Nephron progenitor cell (in vitro differentiated cells): ENCODE measurements at places on chromosomes 2 and 18.

- peak; percentile 77 for DNase-seq
Observed at GRCh38 chr2:105744091-105744908, 412 bp upstream of the NCK2 start.

GRCh38 chr2:207240649-207241048, 74.9 kb upstream of the KLF7 start:
- DNase-seq: no peak

GRCh38 chr18:50819027-50819727, 639 bp downstream of the MRO start:
- peak; percentile 47 for DNase-seq

DNA sequence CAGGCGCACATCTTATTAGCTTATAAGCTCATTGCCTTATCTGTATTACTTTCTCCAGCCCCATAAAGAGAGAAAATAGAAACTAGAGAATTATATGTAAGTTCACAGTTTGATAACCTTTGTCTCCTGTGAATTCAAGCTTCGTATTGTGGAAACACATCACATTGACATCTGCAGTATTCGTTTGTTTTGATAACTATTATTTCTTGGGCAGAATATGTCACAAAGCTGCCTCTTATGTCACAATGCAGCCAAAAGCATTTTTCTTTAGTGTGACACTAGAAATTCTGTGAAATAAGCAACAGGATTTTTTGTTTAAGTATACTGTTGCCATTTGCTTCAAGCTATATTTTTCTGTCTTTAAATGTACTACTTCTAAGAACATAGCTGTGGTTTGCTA, 221.5 kb downstream of the DOK6 start:
- DNase-seq: no peak

DNA sequence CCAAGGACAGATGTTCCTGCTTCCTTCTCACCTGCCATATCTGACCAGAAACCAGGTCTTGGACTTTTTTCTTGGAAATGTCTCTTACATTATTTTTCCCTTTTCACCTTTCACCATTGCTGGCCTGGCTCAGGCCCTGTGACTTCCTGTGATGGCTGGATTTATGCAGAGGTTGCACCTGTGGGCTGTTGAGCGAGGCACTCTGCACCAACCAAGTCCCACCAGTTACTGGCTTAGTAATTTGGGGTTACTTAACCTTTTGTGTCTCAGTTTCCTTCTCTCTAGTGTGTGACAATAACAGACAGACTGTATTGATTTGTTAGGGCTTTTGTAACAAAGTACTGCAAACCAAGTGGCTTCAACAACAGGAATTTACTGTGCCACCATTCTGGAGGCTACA, 110.0 kb downstream of the INSIG2 start:
- DNase-seq: no peak

DNA sequence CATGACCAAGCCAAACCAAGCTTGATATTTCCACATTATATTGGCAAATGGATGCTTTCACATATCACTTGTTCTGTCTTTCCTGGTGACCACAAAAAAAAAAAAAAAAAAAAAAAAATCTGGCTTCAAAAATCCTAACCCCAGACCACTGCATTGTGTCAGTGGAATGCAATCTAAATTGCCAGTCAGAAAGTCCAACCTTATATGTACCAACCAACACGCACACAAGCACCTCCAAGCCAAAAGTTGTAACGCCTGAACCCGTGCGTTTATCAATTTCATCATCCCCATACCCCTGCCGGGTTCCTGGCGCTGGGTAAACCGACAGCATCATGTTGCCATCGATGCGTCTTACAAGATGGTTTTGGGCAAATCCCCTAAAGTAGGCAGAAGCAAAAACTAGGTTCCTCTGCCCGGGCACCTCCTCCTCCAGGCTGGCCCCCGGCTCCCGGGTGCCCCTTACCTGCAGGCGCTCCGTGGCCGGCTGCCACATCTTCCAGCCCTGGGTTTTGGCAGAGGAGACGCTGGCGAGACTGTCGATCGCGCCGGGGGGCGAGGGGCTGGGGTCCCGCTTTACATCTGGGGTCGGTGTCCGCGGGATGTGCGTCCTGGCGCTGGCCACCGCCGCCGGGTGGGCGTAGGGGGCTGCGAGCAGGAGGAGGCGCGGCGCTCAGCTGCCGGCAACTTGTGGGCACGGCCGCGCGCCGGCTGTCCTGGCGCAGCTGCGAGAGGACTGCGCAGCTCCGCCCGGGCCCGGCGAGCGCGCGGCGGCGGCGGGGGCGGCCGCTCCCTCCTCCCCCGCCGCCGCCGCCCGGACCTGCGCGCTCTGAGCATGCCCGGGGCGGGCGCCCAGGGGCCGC, at the start of gene PID1:
PID1 (minus strand) TSS at position 737 of the 860 bp plus-strand sequence; CDS start at position 493, 244 bp downstream.
- DNase-seq: peak; percentile 72

GRCh38 chr2:150387586-150388288, 99.7 kb downstream of the RND3 start:
- DNase-seq: no peak

DNA sequence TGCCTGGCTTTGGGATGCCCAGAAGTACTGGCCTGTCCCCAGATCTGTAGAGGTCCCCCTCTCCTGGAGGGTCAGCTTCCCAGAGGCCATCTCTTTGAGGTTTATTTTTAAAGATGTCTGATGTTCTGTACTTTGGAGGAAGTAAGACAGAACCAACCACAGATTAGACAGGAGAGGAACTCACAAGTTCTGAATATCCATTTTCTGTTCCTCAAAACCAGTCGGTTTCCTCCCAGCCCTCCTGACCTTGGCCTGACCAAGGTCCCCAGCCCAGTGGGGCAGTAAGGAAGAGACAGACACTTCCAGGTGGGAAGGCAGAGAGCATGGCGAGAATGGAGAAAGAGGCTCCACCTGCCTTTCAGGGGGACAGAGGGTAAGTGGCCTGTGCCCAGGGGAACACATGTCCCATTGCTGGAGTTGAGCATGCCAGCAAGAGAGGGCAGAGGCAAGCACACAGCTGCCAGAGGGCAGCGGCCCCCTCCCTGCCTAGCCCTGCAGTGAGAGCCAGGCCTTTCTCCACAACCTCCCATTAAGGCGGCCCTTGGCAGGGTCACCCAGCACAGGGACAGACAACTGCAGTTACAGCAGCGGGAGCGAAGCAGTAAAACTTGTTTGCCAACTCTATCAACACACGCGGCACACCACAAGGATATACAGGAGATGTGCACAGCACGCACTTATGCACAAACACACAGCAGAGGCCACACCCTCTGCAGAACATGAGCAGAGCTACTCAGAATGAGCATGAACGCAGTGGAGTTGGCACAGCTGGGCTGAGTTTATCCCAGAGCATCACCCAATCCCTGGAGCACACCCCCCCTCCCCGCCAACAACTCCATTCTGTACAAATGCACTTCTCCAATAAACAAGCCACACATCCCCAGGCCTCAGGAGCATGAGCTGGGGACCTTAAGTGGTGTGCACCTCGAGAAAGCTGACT, 18.5 kb upstream of the SEMA4C start:
- DNase-seq: no peak

DNA sequence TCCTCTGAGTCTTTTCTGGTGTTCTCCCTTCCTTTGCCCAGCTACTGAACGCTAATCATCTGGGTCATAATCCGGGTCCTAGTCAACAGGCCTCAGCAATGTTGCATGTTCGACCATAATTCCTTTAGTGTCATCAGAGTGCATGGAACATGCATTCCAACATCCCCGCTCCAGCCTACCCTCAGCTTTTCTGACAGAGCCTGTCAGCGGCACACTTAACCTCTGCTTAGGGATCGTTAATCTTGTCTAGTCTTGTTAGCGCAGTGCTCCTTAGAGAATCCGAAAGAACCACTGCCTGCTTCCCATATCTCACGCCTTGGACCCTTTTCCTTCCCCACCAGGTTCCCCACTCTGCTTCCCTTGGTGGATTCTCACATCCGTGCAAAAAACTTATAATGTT, 767.9 kb upstream of the ID2 start:
- peak; percentile 41 for DNase-seq

DNA sequence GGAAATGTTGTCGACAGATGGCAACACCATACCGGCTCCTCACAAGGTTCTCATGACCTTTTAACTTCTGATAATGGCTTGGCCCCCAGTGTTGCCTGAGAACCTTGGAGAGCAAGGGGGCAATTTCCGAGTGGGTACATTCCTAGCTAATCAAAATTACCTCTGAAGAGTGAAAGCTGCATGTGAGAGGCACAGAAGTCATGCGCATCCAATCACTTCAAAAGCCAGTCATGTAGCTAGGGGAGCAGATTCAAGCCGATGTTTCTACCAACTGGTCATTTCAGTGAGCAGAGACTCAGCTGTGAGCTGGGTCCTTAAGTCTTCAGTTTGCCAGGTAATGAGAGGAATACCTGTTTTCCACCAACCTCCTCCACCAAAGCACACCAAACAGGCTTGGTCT, 111.4 kb downstream of the LIPG start:
- DNase-seq: no peak

DNA sequence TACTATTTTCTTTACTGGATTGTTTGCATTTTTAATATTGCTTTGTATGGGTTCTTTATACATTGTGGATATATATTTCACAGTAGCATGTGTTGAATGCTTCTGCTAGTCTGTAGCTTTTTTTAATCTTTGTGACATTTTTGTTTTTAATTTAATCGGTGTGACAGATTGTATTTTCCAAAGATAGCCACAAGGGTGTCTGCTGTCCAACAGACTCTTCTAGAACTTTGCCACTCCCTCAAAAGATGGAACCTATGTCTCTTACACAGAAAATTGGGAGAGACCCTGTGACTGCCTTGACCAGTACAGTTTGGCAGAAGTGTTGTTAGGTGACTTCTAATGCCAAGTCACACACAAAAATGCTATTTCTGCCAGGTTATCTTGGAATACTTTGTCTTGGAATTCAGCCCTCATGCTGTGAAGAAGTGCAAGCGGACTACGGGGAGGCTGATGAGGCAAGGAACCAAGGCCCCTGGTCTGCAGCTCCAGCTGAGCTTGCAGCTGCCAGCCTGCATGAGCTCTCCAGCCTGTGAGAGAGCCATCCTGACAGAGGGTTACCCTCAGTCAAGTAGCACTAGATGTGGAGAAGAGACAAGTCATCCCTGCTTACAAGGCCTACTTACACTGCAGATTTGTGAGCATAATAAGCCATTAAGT, 110.8 kb downstream of the TDRD15 start:
- no peak for DNase-seq

- no peak for DNase-seq
Observed at GRCh38 chr18:7338846-7339245, 108.0 kb downstream of the LRRC30 start.

- no peak for DNase-seq
Observed at GRCh38 chr2:120496759-120497158, 150.8 kb downstream of the INHBB start.

- DNase-seq: no peak
Observed at GRCh38 chr2:168550670-168551069, 94.6 kb downstream of the CERS6 start.

DNA sequence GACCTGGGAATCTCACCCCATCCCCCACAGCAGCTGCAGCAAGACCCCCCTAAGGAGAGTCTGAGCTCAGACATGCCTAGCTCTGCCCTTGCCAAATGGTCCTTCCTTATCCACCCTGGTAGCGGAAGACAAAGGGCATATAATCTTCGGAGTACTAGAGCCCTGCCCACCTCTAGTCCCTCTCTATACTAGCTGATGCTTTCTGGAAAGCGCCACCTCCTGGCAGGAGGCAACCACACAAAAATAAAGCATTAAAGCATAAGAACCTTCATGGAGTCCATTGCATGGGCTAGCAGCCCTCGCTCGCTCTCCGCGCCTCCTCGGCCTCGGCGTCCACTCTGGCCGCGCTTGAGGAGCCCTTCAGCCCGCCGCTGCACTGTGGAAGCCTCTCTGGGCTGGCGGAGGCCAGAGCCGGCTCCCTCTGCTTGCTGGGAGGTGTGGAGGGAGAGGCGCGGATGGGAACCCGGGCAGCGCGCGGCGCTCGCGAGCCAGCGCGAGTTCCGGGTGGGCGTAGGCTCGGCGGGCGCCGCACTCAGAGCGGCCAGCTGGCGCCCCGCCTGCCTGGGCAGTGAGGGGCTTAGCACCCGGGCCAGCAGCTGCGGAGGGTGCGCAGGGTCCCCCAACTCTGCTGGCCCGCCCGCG, 941.2 kb downstream of the SUCLG1 start:
- DNase-seq: no peak

DNA sequence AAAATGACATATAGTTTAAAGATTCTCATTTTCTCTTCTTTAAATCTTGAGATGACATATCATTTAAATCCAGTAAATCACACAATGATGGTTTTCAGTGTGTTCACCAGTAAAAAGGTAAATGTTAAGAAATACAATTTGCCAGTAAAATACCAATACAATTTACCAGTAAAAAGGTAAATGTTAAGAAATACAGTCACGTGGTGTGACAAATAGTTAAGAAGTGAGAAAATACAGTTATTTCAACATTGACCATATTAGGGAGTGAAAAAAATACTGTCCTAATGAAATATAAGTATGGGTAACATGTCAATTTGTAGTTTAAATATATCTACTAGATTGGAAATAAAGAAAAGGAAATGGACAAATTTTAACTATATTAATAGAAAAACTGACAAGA, 80.5 kb downstream of the DLGAP1 start:
- no peak for DNase-seq

- DNase-seq: no peak
Observed at GRCh38 chr2:128300151-128301020, 18.3 kb downstream of the HS6ST1 start.

DNA sequence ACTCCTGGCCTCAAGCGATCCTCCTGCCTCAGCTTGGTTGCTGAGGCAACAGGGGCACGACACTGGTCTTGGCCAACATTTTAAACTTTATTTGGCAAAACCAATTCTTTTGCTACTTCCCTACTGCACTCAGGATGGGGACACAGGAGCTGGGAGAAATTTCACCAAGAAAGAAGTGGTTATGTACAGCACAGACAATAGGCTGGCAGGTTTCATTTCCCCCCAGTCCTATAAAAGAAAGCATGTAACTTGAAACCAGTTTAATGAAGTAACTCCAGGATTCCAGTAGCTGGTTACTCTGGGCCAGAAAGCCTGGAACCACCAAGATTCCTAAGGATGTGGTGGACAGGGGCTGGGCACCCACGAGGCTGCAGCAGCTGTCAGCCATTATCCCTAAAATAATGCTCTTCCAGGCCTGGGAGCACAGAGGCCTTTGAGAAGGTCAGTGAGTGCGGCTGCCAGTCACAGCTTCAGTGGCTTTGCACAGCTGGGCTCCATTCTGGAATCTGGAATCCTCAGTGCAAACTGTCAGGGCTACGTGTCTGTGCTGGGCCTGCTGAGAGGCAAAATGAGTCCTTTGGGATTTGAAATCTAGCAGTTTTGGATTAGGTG, 142.3 kb upstream of the ITGA6 start:
- peak; percentile 45 for DNase-seq

- DNase-seq: no peak
Observed at GRCh38 chr2:161134547-161135518, 25.4 kb upstream of the TANK start.

GRCh38 chr18:32868406-32868805, 95.6 kb upstream of the KLHL14 start:
- DNase-seq: no peak

DNA sequence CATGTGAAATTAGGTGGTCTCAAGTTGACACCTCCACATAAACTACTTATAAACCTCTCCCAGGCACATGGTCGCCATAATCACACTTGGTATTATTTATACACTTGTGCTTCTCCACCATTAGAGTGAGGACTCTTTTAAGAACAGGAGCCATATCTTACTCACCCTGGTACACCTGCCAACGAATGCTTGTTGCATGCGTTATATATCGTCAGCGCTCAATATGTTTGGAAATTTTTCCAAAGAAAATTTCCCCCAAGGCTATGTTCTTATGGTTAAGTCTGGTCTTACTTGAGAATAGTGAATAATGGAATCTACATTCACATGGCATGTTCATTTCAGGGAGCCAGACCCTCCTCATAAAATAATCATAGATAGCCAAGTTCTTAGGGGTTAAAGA, 271.7 kb downstream of the BCL11A start:
- DNase-seq: no peak

GRCh38 chr2:43293744-43294695, 67.6 kb upstream of the ZFP36L2 start:
- no peak for DNase-seq
